Caki2 (cell line): ENCODE measurements at places on chromosomes 3 and 15.

- no peak for DNase-seq
Observed at GRCh38 chr3:29644261-29644660, 363.4 kb downstream of the RBMS3 start.

DNA sequence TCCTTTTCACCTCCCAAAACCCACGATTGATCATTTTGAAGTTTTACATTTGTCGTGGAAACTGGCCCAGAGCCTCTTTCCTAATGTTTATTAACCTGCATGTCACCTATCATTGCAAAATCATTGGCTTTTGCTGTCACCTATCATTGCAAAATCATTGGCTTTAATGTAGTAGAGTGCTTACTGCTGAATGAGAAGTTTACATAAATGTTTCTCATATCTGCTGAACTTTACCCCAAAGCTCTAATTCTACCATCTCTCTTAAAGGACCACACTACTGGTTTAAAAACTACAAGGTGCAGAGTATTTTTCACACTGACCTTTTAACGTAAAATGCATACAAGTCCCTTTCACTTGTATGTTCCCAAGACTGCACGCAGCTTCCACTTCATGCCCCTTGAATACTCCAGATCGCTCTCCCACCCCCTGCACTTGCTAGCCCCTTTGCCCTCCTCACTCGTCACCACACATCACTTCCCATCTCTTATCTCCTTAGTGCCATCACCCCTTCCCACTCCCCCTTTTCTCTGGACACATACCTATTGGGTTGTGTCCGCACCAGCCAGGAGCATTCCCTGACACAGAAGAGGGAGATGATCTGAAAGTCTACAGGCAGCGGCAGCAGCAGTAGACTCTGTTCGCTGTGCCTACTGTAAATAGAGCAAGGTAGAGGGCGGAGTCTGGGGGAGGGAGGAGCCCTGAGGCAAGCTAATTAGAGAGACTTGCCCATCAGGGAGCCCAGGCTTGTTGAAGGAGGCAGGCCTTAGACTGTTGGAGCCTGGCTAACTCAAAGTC is 30.2 kb upstream of the ATOSA start:
- DNase-seq, result no peak

DNA sequence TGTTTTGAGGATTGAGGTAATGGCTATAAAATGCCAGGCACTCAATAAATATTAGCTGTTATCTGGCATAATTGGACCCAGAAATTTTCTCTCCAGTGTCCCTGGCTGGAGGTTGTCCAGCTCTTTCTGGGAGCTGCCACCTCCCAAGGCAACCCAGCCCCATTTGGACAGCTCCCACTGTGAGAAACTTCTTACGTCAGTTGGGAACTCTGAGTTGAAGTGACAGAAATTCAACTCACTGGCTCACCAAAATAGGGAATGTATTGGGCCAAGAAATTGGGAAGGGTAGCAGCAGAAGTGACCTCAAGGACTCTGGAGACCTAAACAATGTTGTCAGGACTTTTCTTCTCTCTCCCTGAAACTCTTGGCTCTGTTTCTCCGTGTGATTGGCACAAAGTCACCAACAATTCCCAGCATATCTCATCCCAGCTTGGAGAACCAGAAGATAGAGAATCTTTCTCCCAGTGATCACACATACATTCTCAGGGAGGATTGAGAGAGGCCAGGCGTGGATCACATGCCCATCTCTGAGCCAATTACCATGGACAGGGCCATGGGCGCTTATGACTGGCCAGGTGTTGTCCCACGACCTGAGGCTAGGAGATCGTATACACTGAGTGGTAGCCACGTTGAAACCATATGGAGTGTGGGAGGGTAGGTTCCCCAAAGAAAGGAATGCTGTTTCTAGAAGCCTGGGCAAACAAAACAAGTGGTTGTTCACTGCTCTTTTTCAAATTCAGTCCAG is 22.5 kb upstream of the HCN4 start:
- DNase-seq, result no peak

DNA sequence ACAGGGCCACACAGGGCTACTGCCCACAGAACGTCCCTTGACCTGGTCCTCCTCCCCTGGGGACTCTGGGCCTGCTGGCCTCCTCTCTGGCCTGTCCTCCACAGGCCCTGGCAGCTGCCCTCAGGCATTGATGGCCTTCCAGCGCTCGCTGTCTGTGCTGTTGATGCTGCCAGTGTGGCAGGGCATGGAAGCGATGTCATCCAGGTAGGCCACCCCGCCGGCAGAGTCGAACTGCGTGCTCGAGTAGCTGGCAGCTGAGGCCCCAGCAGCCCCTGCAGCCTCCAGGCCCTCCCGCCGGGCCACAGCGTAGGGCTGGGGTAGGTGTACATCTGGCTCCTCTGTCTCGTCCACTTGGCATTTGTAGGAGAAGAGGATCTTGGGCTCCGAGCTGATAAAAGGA is 17.1 kb downstream of the TPRA1 start:
- DNase-seq, result no peak

- DNase-seq, result no peak
Observed at GRCh38 chr15:92095693-92096092, 242.2 kb downstream of the SLCO3A1 start.

DNA sequence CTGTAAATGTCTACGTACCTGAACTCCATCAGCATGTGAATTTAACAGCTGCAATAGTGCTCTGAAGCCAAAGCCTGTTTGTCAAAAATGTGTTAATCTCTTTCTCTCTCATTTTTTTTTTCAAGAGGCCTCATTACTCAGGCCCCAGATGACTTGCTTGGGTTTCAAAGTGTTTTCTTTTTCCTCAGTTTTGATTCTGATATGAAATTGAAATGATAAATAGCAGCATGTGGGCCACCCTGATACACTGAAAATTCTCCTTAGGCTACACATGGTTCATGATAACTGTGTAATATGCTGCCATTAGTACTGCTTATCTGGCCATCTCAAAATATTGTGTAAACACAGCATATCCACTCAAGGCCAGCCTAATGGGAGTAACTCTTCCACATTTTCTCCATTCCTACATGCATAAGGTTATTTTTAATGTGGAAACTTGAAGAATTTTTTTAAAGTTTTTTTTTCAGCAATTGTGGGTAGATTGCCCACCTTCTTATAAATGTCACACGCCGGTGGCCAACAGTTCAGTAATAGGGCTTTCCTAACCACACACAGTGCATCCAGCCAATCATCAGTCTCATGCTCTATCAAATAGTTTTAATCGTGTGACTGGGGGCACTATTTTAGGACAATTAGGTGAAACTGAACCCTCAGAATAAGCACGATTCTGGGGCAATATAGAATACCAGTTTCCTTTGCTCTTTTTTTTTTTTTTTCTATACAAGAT is 13.1 kb upstream of the DENND4A start:
- DNase-seq, result no peak
